Diencephalon (tissue), 1 donor: ENCODE measurements at places on chromosomes 5 and 9. TPM values are rescaled to one million over a fixed set of nuclear protein-coding genes. Genes with fewer than 3 reads are reported as not detected.

The WWC1 gene
- total RNA-seq = 36.2 TPM

The SEMA5A gene
- 47.5 TPM for total RNA-seq

The ZCCHC9 gene
- 11.3 TPM for total RNA-seq

The RANBP17 gene
- total RNA-seq = 189 TPM

The CCDC69 gene
- total RNA-seq = 1.2 TPM

The NMUR2 gene
- not detected for total RNA-seq

The SPINK6 gene
- total RNA-seq = not detected

The TRIO gene
- 286 TPM for total RNA-seq

The DIRAS2 gene
- total RNA-seq = 97.1 TPM
